Subcutaneous adipose tissue (tissue), 4 donors: ENCODE measurements at places on chromosomes 7 and 10. TPM values are rescaled to one million over a fixed set of nuclear protein-coding genes. Genes with fewer than 3 reads are reported as not detected.

The OPN4 gene
- 0.22 TPM for total RNA-seq

The CAMK2B gene
- total RNA-seq = 0.44 TPM

The CDK6 gene
- 9.5 TPM for total RNA-seq

The CALHM1 gene
- not detected for total RNA-seq
